ENCODE measurements at places on chromosomes 5 and 9.

GRCh38 chr9:97475059-97475458 is 26.4 kb upstream of the TMOD1 start:
- no peak for DNase-seq

DNA sequence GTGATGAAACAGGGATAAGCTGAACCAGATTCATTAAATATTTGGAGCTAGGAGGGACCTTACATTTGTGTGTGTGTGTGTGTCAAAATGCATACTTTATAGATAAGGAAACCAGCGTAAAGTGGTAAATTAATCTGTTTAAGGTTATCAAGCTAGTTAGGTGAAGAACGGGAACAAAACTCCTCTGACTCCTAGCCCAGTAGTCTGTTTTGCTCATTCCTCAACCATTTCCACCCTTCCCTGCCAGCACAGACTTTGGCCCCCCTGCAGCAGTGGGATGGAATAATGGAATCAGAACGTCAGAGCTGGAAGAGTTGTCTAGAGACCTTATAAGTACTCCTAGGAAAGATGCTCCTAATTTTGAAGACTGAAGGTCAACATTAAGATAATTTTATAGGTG is 6.5 kb downstream of the AGXT2 start:
- no peak for DNase-seq

DNA sequence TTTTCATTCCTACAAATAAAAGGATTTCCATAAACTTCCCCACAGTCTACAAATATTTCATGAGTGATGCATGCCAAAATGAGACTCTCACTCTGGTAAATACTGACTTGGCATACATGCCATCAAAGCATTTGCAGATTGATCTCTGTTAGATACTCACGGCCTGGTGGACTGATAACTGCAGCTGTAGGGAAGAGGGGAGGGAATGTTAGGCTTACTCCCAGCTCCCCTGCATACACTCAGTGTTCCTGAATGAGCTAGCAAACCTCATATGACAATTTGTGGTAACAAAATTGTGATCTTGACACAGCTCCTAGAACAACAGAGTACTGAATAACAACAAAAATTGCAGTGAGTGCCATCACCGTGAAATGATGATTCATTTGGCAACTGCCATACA is 435.3 kb downstream of the NR2F1-AS1 start:
- no peak for DNase-seq

GRCh38 chr9:114310471-114311450 is 12.1 kb upstream of the ORM1 start:
- no peak for DNase-seq

DNA sequence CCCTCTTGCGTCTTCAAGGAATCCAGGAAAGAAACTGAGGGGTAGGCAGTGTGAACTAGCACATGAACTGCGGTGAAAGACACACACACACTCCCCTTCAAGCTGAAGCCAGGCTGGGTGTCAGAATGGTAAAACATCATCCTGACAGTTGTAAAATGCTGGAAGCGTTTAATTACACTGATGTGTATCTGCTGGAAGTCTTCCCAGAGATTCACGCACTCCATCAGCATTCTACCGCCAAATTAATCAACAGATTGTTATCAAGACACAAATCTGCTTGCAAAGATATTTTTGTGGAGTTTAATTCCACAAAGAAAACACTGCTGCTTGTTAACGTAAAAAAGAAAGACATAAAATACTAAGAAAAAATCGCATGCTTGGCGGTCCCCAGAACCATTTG is 241.0 kb upstream of the NFIL3 start:
- DNase-seq = no peak

DNA sequence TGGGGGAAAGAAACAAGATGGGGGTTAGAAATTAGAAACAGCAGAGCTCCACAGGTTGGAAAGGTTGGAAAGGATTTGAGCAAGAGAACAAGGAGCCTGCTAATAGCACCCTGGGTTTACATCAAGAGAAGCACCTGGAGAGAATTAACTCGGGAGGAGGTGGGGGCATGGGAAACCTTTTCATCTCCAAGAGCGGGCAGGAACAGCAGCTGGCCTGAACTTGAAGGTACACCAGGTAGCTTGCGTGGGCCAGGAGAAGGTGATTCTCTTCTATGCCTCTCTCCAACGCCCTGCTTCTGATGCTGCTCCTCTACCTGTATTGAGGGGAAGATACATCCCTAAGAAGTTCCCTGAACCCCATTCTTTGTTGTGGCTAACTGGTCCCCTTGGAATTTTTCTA is 37.1 kb upstream of the GLRX start:
- no peak for DNase-seq

DNA sequence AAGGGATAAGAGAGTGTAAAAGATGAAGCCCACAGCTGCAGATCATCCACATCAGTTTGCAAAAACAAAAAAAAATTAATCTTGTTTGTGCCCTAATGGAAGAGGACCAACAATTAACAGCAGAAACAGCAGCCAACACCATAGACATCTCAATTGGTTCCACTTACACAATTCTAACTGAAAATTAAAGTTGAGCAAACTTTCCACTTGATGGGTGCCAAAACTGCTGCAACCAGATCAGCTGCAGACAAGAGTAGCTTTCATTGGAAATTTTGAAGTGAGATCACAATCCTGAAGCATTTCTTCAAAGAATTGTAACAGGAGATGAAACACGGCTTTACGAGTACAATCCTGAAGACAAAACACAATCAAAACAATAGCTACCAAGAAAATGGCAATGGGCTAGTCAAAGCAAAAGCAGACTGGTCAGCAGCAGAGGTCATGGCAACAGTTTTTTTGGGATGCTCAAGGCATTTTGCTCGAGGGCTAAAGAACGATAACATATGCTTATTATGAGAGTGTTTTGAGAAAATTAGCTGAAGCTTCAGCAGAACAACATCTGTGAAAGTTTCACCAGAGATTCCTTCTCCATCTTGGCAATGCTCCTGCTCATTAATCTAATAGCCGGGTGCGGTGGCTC is 4.1 kb upstream of the RBM27 start:
- DNase-seq = no peak

- DNase-seq = no peak
Measured at GRCh38 chr5:64339769-64340168, 166.0 kb upstream of the RGS7BP start.

DNA sequence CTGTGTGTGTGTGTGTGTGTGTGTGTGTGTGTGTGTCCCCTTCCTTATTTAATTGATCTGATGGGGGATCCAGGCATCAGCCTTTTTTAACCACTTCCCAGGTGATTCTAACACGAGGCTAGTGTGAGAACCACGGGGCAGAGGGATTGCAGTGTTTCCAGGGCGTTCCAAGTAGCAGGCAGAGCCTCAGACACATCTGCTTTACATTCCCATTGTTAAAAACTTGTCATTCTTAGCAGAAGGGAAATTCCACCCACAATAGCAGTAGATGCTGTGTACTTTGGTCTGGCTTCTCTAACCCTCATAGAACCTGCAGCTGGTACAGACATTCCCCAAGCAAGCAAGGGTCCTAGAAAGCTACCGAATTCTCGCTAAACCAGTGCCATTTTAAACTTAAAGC is 81.9 kb upstream of the SLC30A5 start:
- DNase-seq = no peak

Data from CD4-positive, alpha-beta T cell treated with Interleukin-15 for 1 hour (primary cell).